ENCODE measurements at places on chromosomes 12 and 14.

- ATAC-seq, result peak; percentile 84
Observed at GRCh38 chr12:112418608-112419296, at the start of gene PTPN11. TSS of gene PTPN11 (plus strand) at chr12:112418947. CDS start at chr12:112419112, 165 bp downstream.

DNA sequence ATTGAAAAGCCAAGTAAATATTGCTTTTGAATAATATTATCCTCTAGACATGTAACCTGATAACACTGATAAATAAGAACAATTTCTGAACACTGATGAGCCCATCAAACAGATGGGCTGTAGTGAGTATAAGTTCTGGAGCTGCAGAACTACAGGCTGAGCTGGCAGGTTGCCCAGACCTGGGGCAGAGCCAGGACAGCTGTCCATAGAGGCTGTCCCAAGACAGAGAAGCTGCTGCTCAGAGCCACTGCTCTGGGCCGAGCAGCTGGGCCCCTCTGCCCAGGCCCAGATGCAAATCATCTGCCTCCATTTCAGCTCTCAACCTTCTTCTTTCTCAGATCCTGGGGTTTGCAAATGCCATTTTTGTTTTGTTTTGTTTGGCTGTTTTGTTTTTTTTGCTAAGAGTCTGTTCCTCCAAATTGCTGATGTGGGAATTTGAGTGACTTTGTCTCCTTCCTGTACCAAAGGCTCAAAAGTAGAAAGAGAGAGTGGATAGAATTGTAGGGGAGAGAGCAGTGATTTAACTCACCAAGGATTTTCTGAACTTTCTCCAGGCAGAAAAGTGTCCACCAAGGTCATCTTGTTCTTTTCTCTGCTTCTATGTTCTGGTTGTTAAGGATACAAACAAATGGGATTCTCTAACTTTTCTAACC is 4.0 kb upstream of the TESPA1 start:
- no peak for ATAC-seq

DNA sequence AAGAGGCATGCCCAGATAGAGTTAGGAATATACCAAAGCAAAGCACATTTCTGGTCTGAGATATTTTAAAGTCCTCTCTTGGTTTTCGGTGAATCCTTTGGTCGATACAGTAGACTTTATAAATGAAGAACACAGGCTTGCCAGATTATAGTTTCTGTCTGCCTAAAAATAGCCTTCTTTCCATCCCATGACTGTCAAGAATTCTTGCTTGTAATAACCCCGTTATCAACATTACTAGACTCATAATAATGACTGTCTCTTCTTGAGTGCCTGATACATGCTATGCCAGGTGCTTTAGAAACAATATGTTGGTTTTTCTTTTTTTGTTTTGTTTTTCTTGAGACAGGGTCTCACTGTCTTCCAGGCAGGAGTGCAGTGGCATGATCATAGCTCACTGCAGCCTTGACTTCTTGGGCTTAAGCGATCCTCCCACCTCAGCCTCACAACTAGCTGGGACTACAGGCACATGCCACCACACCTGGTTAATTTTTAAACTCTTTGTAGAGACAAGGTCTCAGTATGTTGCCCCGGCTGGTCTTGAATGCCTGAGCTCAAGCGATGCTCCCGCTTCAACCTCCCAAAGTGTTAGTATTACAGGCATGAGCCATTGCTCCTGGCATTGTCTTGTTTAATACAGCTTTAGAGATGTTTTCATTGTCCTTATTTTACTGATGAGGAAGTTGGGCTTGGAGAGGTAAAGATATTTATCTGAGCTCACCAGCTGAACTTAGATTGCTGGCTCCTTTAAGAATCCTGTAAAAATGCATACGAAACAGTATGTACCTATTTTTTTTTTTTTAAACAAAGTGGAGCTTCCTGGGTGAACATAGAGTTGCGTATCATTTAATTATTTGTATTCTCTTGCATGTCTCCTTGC is 30.4 kb downstream of the CHST11 start:
- no peak for ATAC-seq

GRCh38 chr12:45166056-45166455 is 49.8 kb upstream of the ANO6 start:
- no peak for ATAC-seq

GRCh38 chr14:93735206-93735605 is 53.1 kb downstream of the PRIMA1 start:
- ATAC-seq, result no peak

DNA sequence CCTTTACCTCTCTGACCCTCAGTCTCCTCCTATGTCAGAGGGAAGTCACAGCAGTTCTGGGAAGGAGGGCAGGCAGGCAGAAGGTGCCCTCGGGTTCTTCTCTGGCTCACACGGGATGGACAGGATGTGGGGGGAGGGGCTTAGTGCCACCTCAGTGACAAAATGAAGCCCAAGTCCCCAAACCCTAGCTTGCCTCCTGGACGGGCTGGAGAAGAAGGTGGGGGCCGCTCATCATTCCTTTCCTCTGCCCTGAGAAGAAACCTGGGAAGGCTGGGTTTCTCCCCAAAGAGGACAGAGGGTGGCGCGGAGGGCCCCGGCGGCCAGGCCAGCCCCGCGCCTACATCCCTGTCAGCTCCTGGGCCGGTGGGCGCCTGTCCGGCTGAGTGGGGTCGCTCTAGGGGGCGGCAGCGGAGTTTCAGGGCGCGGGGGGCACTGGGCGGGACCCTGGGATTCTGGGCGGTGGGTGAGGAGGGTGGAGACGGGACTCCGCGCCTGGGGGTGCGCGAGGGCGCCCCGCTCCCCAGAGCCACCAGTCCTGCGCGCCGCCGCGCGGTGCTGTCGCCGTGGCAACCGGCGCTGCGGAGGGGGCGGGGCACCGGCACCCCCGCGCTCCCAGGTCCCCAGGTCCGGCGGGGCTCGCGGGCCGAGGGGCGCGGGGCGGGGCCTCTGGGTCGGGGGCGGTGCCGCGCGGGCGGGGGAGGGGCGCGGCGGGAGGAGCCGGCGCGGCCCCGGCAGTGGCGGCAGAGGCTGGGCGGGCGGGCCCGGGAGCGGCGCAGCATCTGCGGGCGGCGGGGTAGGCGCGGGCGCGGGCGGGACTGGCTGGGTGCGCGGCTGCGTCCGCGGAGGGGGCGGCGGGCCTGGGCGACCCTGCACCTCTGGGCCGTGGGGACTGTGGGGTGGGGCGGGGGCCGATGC is at the start of gene TMEM121:
TMEM121 (plus strand) TSS at position 723 of the 915 bp plus-strand sequence. CDS start 2,252 bp downstream, outside the sequence.
- ATAC-seq, result peak; percentile 18

DNA sequence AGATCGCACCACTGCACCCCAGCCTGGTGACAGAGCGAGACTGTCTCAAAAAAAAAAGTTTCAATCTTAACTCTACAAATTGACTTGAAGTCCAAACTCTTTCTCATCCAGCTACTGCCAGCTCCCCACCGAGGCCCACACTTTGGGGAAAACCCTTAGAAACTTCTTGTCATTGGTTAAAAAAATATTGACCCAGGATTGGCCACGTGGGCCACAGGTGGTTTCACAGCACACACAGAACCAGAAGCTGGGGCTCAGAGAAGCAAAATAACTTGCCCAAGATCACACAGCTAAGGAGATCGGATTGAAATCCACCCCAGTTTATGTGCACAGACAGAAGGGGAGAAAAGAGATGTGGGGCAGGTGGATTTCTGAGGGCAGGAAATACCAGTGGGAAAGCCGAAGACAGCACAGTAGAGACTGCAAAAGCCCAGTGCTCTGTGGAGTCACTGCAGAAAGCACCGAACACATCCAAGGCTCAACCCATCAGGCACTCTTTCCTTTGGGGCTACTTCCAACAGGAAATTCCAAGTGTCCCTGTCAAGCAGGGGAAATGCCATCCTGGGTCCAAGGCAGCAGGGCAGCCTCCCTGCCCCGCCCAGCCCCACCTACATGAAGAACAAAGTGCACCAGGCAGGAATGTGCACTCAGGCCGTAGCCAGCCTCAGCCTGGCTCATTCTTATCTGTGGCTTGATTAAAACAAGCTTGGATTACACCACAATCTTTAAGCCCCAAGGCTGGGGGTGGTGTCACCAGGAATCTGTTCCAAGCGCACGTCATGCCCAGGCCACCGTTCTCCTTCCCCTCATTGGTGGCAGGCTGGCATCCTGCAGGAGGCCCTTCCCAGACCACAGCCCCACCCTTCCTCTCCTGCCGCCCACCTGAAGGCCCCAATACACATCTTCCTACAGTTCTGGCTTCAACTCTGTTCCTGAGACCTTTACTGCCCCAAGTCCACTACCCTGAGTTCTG is 72.5 kb downstream of the ITPK1 start:
- peak; percentile 50 for ATAC-seq

- ATAC-seq, result no peak
Observed at GRCh38 chr14:54483846-54484245, 4.9 kb downstream of the GMFB start.

DNA sequence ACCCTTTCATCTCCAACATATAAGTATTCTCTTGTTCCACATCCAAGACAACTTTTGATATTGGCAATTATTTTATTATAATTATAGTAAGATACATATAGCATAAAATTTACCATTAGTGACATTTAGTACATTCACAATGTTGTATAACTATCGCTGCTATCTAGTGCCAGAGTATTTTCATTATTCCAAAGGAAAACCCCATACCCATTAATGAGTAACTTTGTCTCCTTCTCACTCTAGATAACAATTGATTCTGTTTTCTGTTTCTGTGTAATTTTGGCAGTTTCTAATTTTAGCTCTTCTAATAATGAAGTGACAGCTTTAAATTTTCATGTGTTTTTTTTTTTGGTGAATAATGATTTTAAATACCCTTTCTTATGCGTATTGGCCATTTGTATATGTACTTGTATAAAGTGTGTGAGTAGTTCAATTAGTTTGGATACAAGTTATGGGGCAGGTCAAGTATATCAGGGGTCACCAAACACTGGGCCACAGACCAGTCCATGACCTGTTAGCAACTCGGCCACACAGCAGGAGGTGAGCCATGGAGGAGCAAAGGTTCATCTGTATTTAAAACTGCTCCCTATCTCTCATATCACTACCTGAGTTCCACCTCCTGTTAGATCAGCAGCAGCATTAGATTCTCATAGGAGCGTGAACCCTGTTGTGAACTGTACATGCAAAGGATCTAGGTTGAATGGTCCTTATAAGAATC is 97.2 kb upstream of the SYT1 start:
- no peak for ATAC-seq

GRCh38 chr14:41285186-41285748 is 321.4 kb upstream of the LRFN5 start:
- ATAC-seq, result no peak

- ATAC-seq, result no peak
Observed at GRCh38 chr12:112705037-112705632, 86.4 kb upstream of the RPH3A start.

- ATAC-seq, result no peak
Observed at GRCh38 chr12:968545-968944, 19.1 kb upstream of the RAD52 start.

- peak; percentile 36 for ATAC-seq
Observed at GRCh38 chr14:64704143-64704742, at the start of gene PLEKHG3. TSS of gene PLEKHG3 (plus strand) at chr14:64704424. CDS start at chr14:64727632, 23,208 bp downstream.

GRCh38 chr14:87005280-87005679 is 987.7 kb downstream of the GALC start:
- no peak for ATAC-seq

DNA sequence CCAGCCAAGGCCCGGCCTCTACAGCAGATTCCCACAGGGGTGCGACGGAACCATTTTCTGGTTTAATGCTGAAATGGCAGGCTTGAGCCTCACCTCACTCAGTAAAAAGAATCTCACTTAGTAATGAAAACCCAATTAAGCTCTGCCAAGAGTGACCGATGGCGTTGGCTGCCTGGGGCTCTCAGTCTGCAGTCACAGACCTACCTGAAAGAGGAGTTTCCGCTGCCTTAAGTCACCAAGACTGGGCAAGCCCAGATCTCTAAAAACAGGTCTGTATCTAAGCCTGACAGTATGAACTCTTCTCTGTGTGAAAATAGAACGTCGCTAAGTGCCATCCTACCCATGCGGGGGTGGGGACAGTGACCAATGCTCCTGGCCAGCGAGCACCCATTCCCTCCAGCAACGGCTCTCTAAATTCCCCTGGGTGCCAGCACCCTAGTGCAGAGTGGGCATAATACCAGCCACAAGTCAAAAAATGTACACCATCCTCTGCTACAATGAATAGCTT is 107.3 kb downstream of the FOXN3 start:
- no peak for ATAC-seq

DNA sequence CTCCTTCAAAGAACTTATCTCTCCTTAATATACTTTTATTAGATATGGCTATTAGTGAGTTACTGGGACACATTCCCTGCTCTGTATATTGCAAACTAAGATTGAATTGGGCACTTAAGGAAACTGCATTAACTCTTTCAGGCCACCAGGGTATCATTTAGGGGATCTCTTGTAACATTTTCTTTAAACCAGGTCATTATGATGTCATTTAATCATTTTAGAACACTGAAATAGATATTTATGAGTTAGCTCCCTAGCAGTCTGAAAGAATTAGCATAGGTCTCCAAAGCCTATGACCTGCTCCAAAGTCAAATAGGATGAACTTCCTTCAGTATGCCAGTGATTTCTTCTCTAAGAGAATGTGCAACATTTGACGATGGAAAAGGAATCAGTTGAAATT is 506.9 kb downstream of the FOXG1 start:
- ATAC-seq, result no peak

- no peak for ATAC-seq
Observed at GRCh38 chr12:80313209-80313608, 130.8 kb upstream of the PTPRQ start.

DNA sequence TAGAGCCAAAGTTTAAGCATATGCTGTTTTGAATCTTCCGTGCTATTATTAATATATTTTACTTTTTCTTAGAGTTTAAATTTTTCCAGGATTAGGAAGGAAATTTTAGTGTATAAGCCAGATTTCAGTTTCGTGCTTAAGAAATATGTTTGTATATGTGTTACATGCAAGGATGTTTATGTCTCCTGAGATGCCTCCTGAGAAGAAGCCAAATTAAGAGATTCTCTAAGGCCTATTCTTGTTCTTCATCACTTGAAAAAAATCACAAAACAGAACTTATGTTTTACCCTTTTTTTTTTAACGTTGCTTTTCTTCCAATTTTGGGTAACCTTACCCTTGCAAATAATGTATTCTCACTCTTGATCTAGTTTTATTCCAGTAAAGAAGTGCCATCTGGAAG is 412.7 kb downstream of the TMTC2 start:
- ATAC-seq, result no peak

- no peak for ATAC-seq
Observed at GRCh38 chr12:89709995-89710872, 1.6 kb upstream of the ATP2B1 start.

DNA sequence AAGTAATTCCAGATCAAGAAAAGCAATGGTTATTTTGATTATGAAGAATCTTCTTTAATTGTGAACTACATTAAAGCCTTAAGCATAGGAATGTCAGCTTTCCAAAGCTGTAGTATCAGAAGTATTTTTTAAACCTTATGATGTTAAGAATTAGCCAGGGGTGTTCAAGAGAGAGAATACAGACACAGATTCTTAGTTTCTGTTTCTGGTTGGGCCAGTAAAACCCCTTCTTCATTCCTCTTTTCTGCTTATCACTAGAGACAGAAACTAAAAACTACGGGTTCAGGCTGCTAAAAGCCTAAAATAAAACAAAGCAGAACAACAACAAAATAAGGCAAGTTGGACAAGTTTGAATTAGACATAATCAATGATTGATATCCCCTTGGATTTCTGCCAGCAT is 38.2 kb downstream of the IFT43 start:
- ATAC-seq, result no peak

DNA sequence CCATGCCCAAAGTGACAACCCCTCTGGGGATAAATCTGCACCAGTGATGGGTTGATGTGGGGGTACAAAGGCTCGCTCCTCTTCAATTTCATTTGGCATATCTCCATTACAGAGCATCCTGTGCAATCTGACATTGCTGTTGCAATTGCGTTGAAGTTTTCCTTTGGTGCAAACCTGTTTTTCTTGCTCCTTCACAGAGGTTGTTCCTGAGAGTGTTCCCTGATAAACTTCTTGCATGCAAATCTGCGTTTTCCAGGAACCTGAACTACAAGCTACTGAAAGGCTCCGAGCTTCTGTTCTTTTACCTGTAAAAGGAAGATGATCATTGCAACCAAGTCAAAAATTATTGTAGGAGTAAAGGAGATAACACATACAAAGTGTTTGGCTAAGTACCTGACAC is 26.1 kb downstream of the SERPINA11 start:
- ATAC-seq, result no peak

Measured in activated T-helper 17 cell treated with anti-CD3 and anti-CD28 coated beads, Interleukin-2, amount 50 U/mL, for 72 hours (primary cell).